ENCODE measurements at places on chromosomes 1 and 21.

- no peak for DNase-seq
These were observed 81.2 kb downstream of the SIPA1L2 start for GRCh38 chr1:232548691-232549090.

GRCh38 chr1:48947761-48948537 is 171.3 kb upstream of the BEND5 start:
- no peak for DNase-seq

- DNase-seq = no peak
These were observed 302.7 kb upstream of the SGIP1 start for GRCh38 chr1:66231217-66231616.

DNA sequence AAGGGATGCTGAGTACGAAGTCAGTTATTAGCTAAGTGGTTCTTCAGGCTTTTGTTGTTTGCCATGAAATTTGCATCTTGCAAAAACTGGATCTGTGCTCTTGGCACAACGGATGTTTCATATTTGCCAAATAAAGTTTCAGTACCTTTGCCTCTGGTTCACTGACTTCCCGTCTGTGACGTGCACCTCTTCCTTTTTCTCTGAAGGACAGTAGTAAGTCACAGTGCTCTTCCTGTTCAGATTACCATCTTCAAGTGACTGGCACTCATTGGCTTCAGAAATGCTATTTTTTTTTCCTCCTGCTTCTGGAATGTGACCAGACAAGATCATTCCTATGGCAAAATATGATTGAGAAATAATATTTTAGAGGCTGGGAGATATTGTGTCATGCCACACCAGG is 75.9 kb upstream of the GREM2 start:
- no peak for DNase-seq

DNA sequence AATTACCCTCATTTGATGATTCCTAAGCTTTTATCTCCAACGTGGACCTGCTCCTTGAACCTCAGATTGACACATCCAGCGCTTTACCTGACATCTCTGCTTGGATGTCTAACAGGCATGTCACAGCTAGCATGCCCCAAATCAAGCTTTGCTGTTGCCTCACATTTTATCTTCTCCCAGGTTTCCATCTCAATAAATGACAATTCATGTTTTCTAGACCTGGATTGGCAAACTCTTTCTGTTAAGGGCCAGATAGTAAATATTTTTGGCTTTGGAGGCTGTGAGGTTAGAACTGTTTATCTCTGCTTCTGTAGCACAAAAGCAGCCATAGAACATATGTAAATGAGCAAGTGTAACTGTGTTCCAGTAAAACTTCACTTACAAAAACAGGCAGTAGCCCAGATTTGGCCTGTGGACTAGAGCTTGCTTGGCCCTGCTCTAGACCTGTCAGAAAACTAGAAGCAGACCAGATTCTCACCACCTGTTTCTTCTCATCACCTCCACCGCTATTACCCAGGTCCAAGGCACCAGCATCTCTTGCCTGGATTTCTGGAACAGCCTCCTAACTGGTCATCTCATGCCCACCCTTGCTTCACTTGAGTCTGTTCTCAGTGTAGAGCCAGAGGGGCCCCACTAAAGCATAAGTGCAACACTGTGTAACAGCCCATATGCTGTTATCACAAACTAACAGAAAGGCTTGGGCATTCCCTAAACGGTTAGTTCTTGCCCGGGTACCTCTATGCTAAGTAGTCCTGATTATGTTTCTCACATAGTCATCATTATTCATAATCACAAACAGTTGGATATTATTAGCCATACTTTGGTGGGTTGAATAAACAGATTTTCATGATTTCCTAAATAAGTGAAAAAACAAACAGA is 42.3 kb downstream of the UBE4B start:
- no peak for DNase-seq

DNA sequence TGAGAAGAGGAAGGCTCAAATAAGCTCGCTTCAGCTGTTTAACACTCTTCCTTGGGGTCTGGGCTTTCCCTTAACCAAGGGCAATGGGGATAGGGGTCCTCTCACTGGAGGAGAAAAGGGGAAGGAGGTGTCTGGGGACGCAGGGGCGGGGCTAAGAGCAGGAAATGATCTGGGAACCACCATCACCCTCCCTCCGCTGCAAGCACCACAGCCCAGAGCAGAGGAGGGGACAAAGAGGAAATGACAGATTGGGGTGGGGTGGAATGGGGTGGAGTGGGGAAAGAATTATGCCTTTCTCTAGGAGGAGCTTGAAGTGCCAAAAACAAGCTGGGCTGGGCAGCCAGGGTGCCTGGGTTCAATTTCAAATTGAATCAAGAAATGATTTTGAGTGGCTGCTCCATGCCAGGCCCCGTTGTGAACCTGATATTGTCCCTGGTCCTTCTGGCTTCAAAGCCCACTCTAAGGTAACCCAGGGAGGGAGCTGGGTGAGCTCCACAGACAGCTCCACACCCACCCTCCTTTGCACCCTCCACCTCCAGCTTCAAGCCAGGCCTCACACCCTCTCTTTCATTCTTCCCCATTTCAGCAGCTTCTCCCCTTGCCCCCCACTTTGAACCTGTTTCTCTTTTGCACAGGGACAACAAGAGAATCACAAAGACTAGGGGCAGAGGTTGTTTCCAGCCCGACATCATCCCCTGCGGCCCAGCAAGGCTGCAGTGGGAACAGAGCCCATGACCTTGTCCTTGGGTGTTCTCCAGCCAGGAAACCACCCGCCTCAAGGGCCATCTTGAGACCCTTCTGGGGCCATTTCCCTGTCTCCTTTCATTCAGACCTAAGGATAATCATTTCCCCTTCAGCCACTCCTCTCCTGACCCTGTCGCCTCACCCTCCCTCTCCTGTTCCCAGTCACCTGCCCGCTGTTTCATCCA is 1.1 kb downstream of the ARHGAP30 start:
- DNase-seq = no peak

DNA sequence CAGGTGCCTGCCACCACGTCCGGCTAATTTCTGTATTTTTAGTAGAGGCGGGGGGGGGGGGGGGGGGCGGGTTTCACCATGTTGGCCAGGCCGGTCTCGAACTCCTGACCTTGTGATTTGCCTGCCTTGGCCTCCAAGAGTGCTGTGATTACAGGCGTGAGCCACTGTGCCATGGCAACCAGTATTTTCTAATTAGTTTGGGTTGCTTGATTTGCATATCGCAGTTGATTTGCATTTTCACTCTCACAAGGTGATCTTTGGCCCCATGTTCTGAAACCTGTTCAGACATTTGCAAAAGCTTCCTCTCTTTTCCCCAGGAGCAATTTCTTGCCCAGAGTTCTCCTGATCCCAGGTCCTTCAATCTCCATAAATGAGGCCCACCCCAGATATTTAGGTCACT is 1.7 kb downstream of the TOR3A start:
- no peak for DNase-seq

GRCh38 chr1:21770201-21770600 is 12.7 kb downstream of the USP48 start:
- no peak for DNase-seq

DNA sequence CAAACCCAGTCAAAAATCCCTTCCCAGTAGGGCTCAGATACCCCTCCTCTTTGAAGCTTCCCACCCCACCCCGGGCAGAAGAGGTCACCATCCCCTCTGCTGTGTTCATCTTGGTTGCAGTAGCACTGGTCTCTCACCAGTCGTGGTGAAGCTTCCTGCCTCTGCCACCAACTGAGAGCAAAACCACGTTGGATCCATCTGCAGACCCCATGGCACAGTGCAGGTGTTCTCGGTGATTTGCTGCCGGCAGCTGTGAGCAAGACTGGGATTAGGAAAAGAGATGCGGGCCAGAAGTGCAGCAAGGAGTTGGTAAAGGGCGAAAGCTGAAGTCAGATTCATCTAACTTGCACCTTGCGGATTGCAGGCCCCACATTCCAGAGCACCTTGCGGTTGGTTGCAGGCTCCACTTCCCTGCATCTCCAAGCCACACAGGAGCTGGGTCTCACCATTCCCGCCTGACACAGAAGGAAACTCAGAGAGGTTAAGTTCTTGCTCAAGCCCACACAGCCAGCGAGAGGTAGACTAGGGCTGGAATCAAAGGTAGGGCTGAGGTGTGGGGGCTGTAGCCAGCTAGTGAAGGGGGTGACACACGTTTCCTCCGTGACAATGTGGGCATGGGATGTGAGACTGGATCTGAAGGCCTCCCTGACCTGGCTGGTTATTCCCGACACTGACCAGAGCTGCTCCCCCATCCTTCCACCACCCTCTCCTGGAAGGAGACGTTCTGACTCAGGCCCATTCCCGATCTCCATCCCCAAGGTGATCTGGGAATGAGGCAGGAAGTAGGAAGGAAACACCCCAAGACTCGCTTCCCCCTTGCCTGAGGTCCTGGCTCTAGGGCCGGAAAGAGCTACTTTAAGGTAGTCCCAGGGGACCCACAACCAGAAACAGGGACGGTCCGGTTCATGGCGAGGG is 3.3 kb upstream of the FAM110D start:
- DNase-seq = no peak

- no peak for DNase-seq
These were observed 49.0 kb downstream of the LRRC53 start for GRCh38 chr1:74463333-74463988.

GRCh38 chr1:89910780-89911179 is 84.1 kb upstream of the ZNF326 start:
- DNase-seq = no peak

DNA sequence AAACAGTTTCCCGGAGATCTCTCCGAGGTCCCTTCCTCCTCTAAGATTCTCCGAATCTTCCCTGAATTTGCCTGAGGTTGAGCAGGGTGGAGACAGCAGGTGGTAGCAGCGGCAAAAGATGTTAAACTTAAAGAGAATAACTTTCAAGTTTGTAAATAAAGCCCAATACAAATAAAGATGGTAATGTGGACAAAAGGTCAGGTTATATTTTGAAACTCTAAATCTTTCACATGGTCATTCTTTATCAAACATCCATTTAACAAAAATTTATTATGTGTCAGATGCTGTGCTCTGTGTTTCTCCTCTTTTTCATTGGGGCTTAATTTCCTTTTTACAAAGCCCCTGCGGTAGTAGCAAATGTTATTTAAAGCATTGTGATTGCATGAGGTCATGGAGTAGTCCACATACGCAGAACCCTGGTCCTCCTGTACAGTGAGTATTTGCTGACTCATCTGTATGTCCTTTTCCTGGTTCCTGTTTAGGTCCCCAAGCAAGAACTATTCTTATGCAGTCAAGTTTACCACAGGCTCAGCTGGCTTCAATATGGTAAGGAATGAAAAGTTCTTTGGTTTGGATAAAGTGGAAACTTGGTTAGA is 119.2 kb downstream of the ITSN1 start:
- DNase-seq = peak; percentile 72

- no peak for DNase-seq
These were observed 226.3 kb upstream of the FGGY start for GRCh38 chr1:59070610-59071009.

- DNase-seq = no peak
These were observed 66.8 kb downstream of the CAPZB start for GRCh38 chr1:19418503-19418971.

DNA sequence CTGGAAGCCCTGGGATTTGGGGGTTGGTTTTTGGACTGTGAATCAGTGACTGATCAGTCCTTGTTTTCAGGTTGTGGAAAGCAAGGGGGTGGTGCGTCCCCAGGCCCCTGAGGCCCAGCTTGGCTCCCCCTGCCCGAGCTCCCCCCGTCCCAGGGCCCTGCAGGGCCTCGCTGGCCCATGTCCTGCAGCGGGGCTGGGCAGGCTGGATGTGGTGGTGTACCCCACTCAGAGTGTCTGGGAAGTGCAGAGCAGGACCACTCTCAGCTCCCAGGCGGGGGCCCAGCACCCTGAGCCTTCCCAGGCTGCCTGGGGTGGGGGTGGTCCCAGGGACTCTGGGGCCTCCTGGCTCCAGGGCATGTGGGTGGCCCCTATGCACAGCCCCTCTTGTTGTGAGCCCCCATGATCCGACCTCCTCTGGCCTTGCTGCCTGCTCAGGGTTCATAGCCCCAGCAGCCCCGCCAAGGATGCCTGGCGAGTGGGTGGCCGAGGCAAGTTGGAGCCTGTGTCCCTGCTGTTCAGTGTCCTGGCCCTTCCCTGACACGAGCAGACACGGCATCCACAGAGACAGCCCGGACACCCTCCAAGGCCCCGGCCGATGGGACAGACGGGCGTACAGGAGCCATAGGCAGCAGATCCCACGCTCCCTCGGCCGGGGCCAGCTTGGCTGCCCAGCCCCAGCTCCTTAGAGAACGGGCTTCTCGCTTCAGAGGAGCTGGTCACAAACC is 37.9 kb downstream of the SLX9 start:
- DNase-seq = no peak

- DNase-seq = no peak
These were observed 913.9 kb downstream of the BRINP3 start for GRCh38 chr1:189563784-189564183.

GRCh38 chr1:49208712-49209111 is 432.0 kb upstream of the BEND5 start:
- no peak for DNase-seq

GRCh38 chr1:10916991-10917390 is 95.5 kb upstream of the TARDBP start:
- no peak for DNase-seq

- DNase-seq = no peak
These were observed 58.8 kb downstream of the NAV1 start for GRCh38 chr1:201597551-201598230.

DNA sequence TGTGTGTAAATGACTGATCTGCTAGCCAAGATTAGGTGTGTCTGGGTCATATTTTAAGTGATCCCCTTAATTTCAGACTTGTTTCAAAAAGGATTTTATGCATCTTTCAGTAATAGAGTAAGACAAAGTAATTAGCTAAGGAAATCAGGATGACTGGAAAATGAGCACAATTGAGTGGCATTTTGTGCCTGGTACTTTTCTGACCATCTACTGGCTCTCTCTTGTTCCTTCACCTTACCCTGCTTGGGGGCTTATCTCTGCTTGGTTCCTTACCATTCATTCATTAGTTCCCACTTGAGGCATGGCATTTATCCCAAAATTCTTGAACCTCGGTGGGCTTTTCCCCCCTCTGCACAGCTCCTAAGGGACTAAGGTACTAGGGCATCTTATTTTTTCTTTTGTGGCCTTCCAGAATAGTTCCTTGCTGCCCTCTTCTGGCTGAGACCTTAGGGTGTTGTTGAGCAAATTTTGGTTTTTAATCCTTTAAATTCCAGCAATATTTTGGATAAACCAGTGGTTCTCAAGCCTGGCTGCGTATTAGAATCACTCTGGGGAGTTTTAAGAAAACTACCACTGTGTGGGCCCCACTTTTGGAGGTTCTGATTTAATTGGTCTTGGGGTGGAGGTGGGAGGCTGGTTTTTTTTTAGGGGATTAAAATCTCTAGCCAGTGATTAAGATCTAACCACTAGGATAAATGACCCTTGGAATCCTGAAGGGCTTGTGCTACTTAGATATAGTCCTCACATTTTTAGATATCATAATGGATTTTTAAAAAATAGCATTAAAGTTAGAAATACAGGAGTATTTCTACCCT is 50.8 kb downstream of the HS2ST1 start:
- no peak for DNase-seq
